ENCODE measurements at places on chromosomes 12 and 14.

DNA sequence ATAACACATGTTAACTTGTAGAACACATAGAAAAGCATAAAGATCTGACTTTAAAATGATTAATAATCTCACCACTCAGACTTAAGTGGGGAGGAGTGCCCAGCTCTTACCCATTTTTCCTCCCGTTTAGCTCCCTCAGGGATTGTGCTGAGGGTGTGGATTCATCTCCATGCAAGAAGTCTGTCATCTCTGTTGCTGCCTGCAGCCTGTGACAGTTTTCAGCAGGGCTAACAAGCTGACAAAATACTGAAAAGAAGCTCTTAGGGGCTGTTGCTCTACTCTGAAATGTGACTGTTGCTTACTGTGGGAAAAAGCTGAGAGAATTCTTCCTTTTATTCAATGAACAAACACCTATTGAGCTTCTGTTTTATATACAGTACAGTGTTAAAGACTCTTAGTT lies 216.2 kb downstream of the CPNE8 start:
- DNase-seq: no peak

GRCh38 chr12:46442239-46442638 lies 69.7 kb upstream of the SLC38A2 start:
- DNase-seq: no peak

DNA sequence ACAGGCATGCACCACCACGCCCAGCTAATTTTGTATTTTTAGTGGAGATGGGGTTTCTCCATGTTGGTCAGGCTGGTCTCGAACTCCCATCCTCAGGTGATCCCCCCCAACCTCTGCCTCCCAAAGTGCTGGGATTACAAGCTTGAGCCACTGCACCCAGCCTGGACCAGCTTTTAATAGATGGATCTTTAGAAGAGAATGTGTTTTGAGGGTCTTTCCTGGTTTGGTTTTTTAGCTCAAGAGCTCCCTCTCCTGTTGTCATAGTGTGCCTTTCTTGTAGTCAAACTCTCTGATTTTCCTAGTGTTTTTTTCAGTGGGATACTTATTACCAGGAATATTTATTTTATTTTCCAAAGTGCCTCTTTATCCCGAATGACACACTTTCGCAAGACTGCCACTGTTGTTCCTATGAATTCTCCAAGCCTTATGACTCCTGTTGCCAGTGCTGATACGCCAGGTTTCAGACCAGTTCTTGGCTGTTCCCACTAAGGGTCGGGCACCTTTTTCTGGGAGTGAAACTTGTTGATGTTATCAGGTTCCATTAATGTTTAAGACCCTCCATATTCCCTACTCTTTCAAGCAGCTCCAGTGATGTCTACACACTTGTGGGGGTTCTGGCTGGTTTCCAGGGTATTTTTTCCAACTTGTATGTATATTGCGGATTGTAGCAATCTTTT lies 31.5 kb upstream of the LIMA1 start:
- no peak for DNase-seq

DNA sequence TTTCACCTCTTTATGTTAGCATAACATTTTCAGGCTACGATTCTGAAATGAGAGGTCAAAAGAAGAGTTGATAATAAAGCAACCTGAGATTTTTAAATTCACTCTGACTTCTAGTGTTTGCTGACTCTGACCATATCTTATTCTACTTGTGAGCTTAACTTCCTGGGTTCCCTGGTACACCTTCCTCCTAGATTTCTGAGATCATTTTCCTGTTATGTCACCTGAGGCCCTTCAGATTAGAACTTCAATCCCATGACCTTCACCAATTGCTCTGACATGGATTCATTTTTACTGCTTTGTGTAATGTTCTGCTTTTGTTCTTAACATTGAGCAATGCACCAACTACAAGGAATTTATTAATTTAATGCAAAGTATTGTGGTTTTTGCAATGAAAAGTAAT lies 542.9 kb upstream of the FLRT2 start:
- DNase-seq: no peak

DNA sequence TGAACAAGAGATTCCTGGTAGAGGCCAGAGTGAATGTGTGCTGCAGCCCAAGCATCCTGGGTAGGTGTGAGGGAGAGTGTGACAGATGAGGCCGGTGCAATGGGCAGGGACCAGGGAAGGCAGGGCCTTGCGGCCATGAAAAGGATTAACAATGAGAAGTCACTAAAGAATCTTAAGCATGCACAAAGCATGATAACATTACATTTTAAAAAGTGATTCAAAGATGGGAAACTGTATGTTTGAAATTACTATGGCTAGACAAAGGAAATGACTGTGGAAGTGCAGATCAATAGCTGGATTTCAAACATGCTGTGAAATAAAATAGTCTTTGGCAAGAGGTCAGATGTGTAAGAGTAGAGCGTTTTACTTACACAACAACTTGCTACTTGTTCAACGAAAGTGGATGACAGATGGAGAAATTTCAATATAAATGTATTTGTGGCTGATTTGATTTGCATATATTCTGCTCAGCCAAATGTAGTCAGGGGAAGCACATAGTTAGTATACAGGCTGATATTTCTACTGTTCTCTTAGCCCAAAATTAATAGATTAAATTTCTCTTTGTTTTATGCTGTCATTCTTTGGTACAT lies 175.5 kb downstream of the CCDC59 start:
- DNase-seq: no peak

DNA sequence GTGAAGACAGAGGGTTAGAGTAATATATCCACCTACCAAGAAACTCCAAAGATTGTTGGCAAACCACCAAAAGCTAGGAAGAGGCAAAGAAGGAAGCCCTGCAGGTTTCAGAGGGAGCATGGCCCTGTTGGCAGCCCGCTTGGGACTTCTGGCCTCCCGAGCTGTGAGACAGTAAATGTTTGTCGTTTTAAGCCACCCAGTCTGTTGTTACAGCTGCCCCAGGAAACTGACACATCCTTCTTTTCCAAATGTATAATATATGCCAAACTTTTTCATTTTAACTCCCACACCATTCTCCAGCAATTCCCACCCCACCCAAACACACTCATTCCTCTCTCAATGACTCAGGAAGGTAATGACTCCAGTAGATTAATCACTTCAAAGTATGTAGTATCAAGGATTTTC lies 74.0 kb downstream of the RPS29 start:
- DNase-seq: no peak

DNA sequence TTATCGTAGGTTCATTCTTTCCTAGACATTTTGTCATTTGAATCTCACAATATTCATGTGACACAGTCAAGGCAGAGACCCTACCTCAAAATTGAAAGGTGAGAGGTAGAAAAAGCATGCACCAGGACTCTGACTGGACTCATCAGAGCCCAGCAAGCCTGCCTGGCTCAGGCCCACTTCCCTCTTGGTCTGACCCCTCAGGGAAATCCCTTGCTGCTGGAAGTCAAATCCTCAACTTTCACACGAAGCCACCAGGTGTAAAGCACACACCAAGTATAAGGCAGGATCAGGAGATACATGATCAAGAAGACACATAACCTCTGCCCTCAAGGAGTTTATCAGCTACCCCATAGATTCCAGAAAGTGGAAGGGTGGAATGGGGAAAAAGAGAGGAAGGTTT lies 18.8 kb downstream of the NIN start:
- DNase-seq: no peak

DNA sequence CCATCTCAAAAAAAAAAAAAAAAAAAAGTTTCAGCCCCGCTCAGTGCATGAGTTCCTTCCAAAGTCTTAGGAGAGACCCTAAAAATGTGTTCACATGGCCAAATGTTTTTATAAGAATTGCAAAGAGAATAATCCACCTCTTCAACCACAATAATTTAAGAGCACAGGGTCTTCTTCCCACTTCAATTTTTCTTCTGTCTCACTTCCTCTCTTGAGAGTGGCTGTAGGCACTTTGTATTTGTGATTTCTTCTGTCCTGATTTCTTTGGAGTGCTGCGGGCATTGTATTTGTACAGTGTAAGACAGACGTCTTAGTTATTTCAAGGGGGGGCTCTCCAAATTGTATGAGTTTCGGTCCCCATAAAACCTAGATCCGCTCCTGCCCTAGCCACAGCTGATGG lies 58.3 kb downstream of the C12orf56 start:
- DNase-seq: no peak

DNA sequence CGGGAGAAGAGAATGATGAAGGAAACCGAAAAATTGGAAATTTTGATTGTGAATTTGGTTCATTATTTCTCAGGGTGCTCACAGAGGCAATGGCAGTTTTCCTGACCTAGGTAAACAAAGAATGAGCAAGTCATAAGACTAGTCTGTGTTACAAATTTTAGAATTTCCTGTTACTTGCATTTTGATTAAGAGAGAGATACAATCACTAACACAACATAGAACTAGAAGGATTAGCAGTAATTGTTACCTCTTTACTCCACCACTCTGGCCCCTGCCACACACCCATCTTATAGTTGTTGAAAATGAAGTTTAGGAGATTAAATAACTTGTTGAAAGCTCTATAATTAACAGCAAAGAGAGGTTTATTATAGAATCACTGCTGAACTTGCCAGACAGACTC lies 62.0 kb downstream of the CATSPERB start:
- DNase-seq: no peak

DNA sequence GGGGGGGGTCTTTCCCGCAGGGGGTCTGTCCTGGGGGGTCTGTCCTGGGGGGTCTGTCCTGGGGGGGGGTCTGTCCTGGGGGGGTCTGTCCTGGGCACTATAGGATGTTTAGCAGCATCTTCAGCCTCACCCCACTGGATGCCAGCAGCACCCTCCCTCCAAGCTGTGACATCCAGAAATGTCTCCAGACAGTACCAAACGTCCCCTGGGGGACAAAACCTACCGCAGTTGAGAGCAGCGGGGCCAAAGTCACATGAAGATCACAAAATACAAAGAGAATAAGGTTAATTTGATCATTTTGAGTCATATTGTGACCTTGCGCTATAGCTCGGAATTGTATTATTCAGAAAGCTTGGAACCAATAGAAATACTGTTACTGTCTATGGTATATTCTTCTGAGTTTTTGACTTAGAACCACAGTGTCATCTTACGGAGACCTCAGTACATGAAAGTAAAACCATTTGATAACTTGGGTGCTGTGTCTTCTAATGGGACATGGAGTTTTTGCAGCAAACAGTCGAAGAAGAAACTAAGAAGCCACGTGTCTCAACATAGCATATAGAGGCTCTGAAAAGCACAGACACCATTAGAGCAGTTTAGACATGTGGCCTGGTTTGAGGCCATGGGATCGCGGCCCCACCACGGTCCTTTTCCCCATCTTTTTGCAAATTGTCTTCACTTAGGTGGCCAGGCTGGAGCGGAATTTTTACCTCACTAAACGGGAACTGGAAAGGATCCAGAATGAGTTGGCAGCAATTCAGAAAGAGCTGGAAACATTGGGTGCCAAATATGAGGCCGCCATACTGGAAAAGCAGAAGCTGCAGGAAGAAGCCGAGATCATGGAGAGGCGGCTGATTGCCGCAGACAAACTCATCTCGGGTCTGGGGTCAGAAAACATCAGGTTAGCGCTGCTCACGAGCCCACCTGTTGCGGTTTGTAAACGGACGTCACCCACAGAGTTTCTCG lies 59.9 kb downstream of the CCDC92 start:
- no peak for DNase-seq

DNA sequence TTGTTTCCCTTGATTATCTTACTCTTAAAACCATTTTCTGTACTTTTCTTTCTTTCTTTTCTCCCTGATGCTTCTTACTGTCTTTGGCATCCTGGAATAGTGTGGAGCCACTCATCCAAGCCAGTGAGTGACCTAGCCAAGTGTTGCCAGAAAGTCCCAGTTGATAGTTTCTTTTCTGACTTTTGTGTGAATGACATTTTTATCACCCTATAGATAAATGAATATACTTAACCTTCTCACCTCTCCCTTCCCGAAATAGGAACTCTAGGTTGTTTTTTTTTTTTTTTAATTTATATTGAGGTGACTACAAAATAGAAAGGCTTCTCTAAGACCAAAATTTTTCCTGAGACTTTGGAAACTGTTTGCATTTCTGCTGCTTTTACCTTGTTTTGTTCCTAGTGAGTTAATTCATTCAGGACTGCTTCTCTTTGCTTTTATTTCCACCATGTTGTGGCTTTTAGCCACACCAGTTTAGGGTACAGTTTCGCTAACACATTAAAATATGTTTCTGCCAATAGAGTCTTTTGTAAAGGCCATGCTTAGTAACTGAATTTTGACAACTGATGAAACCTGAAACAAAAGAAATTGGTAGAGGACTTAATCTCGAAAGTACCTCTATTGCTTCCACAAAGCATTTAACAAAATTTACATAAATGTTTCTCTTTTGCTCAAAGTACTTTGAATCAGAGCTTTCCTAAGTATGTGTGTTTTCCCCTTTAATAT lies 194.6 kb downstream of the ERC1 start:
- DNase-seq: no peak

GRCh38 chr14:54550514-54550913 lies 16.4 kb upstream of the SAMD4A start:
- DNase-seq: no peak

DNA sequence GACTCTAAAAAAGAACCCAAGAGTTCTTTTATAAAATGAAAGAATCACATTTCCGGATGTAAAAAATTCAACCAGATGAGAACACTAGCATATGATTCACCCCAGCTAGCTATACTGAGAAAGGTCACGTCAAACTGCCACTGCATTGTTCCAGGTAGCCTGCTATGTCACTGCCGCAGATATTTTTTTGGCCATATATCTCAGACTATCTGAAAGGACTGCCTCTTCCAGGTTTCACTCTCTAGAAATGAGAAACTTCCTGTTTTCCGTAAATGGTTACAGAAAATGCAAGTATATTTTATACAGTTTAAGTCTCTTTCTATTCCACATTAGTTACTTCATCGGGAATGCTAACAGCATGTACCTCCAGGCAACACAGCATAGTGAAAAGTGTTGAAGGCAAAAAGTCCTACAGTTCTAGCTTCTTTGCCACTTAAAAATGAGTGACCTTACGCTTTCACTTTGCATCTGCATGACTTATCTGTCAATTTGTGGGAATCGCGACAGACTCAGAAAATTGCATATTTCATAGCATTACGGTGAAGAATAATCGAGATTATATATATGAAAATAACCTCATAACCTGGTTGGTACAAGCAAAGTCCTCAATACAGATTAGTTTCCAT lies 105.2 kb downstream of the MED13L start:
- DNase-seq: peak; percentile 40

- no peak for DNase-seq
These were observed at the start of gene SMAGP for GRCh38 chr12:51270067-51270950. SMAGP (minus strand) TSS chr12:51270415; CDS start chr12:51269278, 1,137 bp downstream.

GRCh38 chr12:27780612-27781408 lies 774 bp upstream of the MANSC4 start:
- no peak for DNase-seq

DNA sequence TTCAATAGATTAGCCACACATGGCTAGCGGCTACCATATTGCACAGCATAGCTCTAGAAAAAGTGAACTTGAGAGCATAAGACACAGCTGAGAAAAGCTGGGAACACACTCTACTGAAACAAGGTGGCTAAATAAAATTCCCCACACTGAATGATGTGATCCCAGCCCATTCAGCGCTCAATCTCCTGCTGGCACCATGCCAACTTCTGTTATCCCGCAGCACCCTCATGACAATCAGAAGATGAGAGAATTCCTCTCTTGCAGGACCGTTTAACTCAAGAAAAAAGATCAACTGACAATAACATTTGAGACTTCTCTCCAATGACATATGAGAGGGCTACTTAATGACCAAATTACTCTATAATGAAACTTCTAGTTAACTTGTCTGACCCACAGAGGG lies 115.4 kb downstream of the ADAMTS20 start:
- DNase-seq: no peak

GRCh38 chr12:115617391-115617790 lies 660.1 kb downstream of the MED13L start:
- DNase-seq: no peak

Data from hematopoietic multipotent progenitor cell treated with erythropoietin and hydrocortisone succinate and interleukin-3 and kit ligand, for 17 days (in vitro differentiated cells).